HAP-1 (cell line): ENCODE measurements at places on chromosomes 11 and 22.

GRCh38 chr11:17439316-17439782 lies 37.3 kb downstream of the ABCC8 start:
- no peak for DNase-seq

DNA sequence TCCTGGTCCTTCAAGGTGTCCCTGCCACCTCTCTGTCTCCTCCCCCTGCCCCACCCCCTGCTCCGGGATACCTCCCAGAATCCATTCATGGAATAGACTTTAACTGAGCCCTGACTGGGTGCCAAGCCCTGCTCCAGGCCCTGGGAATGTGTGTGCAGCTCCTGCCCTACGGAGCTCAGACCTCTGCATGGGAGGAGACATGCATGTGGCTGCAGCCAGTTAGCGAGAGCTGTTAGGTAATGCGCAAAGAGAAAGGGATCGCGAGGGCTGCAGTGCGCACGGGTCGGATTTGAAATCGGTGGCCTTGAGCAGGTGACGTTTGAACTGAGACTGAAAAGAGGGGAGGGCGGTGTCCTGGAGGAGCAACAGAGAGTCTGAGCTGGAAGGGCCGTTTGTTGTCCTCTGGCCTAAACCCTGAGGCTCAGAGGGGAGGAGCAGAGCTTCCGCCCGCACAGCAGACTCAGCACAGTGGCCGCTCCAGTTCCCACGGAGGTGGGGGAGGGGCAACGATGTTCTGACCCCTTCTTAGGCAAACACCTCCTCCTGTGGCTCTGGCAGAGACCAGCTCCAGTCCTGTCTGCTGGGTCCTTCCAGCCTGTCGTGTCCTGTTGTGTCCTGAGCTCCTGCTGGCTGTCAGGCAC lies 19.8 kb upstream of the LRRC10B start:
- no peak for DNase-seq

DNA sequence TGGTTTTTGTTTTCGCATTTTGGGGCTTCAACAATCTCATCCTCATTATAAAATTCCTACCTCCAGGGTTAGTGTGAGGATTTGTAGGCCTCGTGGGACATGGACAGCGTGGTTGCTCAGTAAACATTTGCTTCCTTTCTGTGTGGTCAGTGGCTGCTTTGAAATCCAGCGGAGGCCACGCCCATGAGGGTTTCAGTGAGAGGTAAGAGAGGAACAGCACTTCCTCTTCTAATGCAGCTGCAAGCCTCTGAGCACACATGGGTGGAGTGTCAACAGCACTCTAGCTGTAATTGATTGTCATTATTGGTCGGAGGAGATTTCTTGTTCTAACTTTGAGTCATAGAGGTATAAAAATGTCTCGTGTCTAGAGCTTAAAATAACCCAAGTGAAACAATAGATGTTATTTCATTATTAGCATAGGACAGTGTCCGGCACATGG lies 6.0 kb upstream of the ARHGAP42 start:
- peak; percentile 61 for DNase-seq

DNA sequence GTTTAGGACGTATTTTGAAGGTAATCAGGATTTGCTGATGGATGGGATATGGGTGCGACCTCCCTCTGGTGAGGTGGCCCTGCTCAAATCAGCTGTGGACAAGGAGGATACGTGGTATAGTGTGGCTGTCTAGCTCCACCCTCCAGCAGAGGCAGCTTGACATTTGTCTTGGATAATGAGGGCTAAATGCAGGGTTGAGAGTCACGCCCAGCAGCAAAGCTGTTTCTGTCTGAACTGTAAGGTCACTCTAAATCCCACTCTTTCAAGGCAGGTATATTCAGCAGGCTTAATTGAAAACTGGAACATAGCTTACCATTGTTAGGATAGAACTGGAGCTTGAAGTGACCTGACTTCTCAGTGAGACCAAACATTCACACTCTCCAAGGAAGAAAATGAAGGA lies 98.7 kb downstream of the SWAP70 start:
- no peak for DNase-seq

GRCh38 chr11:96869207-96869606 lies 479.4 kb downstream of the JRKL start:
- DNase-seq, result no peak

DNA sequence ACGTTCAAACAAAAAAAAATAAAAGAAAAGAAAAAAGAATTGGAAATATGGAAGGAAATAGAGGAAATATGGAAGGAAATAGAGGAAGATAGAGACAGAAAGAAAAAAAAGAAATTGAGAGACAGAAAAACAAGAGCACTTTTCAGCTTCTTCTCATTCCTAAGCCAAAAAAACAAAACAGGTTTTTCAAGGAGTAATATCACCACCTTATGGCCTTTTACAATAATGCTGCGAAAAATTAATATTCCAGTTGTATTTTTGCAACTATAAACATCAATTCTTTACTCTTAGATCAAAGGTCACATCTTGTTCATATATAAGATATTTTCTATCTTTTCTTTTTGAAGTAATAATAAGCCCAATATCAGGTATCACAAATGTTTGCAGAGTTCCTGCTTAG lies 328.3 kb downstream of the FAT3 start:
- no peak for DNase-seq

GRCh38 chr22:25673713-25674112 lies 68.3 kb upstream of the MYO18B start:
- no peak for DNase-seq

DNA sequence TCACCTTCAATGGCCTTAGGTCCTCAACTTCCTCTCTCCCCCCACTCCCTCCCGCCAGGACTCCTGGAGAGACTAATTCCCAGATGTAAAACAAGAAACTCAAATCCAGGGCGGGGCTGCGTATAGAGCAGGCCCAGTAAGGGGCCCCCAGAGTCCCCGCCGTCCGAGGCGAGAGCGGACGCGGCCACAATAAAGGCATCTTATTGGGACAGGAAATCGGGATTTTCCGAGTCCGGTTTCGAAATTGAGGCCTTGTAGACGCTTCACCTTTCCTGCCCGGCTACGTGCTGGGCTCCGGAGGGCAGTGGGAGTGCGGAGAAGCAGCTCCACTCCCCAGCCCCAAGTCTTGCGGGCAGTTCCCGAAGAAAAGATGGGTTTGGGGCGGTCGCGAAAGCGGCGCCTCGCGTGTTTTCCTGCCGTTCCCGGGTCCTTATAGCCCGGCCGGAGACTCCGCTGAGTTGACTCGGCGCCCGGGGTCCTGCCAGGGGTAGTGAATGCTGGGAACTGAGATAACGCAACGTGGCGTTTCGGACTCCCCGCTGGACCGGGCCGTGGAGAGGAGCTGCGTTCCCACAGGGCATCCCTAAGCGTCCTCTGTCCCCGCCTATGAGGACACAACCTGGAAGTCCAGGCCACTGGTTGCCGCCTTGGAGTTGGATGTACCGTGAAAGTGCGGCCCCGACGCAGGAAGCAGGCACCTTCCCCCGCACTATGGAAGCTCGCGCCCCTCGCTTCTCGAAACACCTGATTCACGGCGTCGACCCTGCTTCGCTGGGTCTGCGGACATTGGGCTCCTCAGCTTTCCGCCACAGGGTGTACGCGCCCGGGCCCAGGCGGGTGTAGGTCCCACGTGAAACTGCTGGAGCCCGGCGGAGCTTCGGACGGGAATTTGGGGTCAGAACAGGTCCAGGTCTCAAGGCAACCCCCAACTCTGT lies 4.8 kb upstream of the CHRM1 start:
- DNase-seq, result no peak

GRCh38 chr11:109040303-109040702 lies 375.4 kb downstream of the DDX10 start:
- DNase-seq, result no peak

- no peak for DNase-seq
These were observed 49.2 kb upstream of the SYT7 start for GRCh38 chr11:61630089-61630488.

DNA sequence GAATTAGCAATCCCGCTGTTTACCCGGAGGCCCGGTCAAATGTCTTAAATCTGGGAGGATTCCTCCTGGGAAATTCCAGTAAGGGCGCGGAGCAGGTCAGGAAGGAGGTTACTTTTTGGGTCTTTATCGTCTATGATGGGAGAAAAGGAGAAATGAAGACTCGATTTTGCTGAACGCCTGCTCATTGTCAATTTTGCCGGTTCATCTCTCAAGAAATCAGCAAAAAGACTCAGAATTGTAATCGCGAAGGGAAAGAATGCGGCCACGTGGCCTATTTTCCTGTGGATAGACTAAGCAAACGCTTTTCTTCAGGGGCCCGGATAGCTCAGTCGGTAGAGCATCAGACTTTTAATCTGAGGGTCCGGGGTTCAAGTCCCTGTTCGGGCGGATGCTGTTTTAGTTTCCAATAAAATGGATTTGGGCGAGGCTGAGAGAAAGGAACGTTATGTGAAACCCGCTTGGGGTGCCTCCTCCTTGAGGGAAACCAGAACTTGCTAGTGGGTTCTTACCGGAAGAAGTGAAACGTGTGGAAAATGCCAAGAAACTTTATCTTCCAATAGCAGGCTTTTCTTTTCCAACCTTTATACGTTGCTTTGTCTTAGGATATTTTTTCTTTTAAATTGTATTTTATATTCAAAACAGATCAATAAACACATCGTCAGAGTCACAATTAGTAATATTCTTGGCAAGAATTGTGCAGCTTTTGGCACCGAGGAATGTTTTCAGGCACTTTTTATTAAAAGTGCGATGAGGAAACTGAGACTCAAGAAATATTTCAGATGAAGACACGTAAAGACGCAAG lies 45.0 kb downstream of the OR4D9 start:
- peak; percentile 85 for DNase-seq

- peak; percentile 38 for DNase-seq
These were observed 2.4 kb downstream of the JAM3 start for GRCh38 chr11:134071306-134071705.

GRCh38 chr11:128165572-128165971 lies 421.8 kb downstream of the ETS1 start:
- DNase-seq, result no peak

DNA sequence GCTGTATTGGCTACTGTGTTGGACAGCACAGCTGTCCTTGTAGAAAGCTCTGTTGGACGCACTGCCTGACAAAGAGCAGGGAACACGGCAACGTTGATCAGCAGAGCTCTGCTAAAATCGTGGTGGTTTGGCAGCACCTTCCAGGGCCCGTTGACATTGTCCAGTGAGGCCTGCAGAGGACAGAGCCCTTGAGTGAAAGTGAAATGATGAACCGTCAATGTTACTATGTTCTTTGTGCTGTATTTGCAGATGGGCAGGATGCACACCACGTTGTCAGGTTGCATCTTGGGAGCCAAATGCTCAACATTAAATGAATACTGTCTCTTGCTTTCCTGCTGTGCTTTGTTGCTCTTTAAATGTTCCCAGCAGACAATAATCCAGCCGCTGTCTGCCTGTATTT lies 69.7 kb downstream of the NELL1 start:
- no peak for DNase-seq

DNA sequence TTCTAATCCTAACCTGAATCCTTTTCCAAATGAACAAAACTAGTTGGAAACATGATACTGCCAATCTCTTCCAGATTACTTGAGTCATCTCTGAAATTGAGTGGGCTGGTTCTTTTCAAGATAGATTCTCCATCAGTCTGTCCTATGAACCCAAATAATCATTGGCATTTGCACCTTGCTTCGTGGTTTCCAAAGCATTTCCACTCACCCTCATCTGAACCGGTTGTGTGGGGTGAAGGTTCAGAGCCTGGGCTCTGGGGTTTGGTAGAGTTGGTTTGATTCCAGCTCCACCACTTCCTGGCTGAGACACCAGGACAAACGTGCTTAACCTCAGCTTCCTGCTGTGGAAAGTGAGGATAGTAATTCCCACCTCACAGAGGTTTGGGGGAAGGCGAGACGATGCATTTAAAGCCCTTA lies 206.4 kb upstream of the E2F8 start:
- no peak for DNase-seq

GRCh38 chr22:50731811-50732624 lies 6.0 kb upstream of the ACR start:
- peak; percentile 66 for DNase-seq

GRCh38 chr11:62605467-62605866 lies 3.8 kb upstream of the MTA2 start:
- DNase-seq, result no peak

- no peak for DNase-seq
These were observed 77.3 kb downstream of the ARHGEF12 start for GRCh38 chr11:120413480-120413879.

DNA sequence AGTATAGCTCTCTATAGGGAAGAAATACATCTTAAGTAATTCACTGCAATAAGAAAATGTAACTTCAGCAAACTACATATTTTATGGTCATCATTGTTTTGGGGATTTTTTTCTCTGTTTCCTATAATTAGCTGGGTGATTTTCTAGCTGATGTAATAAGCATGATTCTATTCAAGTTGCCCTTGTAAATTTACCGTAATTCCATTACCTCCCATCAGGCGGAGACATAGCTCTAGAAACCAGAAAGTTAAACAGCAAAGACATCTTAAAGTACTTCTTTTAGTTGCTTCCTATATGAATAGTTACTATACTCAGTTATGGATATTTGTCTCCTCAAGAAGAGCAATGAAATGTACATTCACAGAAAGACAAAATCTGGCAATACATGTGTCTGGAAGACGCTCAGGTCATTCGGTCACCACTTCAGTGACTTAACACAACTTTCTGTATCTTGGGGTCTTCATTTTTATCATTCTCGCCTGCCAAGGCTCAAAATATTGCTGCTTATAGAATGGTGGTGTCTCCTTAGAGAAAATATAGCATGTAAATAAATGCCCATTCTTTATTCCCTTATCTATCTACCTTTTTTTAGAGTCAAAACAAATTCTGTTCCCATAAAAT lies 239.9 kb upstream of the ZC3H12C start:
- DNase-seq, result peak; percentile 60

GRCh38 chr11:72373163-72373562 lies 61.2 kb downstream of the CLPB start:
- no peak for DNase-seq
